Right lung (tissue), 10 donors: ENCODE measurements at places on chromosomes 3 and 15.

- no peak for DNase-seq
These were observed 75.1 kb downstream of the VGLL4 start for GRCh38 chr3:11568503-11569155.

- peak; percentile 32 for DNase-seq
These were observed 58.6 kb upstream of the SLITRK3 start for GRCh38 chr3:165254812-165255211.

DNA sequence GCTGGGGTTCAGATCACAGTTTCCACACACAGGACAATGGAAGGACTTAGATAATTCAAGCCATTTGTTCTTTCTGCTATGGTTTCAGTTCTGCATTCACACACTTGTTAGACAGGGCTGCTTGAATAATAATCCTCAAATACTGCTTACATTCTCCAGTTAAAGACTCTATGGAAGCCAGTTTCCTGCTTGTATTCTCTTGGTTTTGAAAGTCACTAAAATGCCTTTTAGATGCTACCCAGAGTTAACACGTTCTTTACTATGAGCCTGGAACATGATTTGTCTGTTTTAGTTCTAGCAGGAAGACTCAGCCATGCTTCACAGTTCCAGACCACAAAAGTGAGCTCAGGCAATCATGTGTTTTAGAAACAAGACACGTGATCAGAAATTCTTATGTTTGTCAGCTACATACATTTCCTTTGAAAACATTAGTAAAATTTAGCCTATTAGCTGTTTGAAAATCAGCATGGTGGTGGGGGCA lies 152.4 kb downstream of the LEKR1 start:
- no peak for DNase-seq

GRCh38 chr3:71149959-71150954 lies 433.3 kb downstream of the FOXP1 start:
- no peak for DNase-seq

- no peak for DNase-seq
These were observed 1.2 kb upstream of the CSPG5 start for GRCh38 chr3:47579875-47580274.

- DNase-seq, result no peak
These were observed 370.2 kb downstream of the EPHB1 start for GRCh38 chr3:135165260-135165659.

DNA sequence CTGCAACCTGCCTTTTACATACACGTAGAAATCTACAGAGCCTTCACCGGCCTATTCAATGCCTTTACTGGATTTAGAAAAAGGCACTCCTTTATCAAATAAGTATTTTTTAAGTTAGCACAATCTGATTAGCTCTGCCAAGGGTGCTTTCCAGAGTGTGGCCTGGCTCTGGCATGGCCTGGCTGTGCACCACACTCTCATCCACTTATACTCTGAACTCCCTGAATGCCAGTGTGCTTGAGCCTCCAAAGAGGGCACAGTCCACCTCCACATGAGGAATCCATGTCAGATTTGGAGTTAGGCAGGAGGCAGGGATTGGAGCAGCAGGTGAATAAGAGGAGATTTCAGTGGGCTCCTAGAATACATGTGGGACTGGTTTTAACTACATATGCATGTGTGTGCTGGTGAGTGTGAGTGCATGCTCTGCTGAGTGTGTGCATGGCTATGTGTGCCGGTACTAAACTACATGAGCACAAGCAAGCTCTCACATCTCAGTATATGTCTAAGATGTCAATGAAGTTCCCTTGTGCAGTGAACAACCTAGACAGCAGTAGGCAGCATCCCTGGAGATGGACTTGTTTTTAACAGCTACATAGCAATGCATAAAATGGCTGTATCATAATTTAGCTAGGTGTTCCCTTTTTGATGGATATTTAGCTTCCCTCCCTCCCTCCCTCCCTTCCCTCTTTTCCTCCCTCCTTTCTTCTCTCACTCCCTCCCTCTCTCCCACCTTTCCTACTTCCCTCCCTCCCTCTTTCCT lies 17.8 kb upstream of the ZFAND6 start:
- no peak for DNase-seq

GRCh38 chr15:59622289-59622688 lies 10.7 kb downstream of the GCNT3 start:
- DNase-seq, result no peak

- no peak for DNase-seq
These were observed 95.0 kb upstream of the LIMD1 start for GRCh38 chr3:45499529-45499928.

DNA sequence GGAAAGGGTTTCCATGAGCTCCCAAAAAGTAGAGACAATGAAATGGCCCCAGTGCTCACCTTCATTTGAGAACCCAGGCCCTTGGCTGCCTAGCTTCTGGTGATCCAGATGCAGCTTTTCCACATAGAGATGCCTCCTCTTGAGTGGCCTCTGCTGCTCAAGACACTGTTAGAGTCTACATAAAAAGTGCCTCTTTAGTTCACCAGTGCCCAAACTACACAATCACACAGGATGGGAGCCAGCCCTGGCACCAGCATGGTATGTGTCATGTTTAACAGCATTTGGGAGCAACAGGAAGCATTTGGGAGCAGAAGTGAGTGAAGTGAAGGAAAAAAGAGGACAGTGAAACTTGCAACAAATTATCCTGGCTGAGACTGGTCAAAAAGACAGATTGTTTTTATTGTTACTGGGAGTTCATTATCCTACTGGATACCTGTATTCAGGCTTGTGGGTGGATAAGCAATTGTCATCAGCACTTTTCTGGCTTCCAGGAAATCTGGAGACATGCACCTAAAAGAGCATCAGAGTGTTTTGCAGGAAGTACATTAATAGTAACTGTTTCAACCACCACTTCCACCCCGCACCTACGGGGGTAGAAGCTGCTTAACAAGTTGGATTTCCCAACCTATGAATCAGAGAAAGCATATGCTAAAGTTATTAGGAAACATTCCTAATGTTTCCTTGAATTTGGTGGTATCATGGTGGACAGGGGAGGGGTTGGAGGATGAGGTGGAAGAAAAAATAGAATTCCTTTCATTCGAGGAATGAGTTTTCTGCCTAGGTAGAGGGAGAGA lies 416.2 kb downstream of the IGSF11 start:
- DNase-seq, result no peak

GRCh38 chr3:129123314-129124060 lies 1.9 kb upstream of the RAB43 start:
- DNase-seq, result no peak

GRCh38 chr15:65939901-65940617 lies 70.8 kb downstream of the RAB11A start:
- no peak for DNase-seq

DNA sequence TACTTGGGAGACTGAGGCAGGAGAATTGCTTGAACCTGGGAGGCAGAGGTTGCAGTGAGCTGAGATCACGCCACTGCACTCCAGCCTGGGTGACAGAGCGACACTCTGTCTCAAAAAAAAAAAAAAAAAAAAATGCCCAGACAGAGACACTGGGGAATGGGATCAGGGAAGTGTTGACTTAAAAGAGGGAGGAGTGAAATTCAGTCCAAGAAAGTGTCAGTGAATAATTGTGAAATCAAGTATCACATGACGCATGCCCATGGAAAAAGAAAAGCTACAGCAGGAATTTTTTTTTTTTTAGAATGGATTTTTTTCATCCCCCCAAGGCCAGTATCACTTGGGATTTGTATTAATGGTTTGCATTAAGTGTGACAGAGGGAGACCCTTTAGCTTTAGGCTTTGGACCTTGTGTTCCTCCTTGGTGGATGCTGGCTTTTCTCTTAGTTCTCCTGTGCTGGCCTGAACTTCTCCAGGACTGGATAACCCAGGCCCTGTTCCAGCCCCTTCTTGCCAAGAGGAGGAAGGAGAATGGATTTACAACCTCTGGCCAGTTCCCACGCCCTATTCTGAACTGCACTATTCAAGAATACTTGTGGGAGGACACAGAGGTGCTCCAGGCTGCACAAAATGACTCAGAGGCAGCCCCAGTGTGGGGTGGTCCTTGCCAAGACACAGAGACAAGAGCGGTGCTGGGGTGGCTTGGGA lies 36.7 kb upstream of the ZNF774 start:
- peak; percentile 55 for DNase-seq

DNA sequence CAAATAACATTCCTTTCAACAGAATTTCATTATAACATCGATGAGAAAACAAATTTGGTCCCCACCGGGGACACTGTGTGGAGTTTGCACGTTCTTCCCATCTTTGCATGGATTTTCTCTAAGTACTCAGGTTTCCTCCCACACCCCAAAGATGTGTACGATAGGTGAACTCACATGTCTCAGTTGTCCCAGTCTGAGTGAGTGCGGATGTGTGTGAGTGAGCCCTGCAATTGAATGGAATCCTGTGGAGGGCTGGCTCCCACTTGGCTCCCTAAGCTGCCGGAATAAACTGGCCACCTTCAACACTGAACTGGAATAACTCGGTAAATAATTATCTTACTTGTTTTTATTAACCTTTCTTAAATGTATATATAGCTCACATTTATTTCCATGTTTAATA lies 77.0 kb downstream of the TRANK1 start:
- no peak for DNase-seq

DNA sequence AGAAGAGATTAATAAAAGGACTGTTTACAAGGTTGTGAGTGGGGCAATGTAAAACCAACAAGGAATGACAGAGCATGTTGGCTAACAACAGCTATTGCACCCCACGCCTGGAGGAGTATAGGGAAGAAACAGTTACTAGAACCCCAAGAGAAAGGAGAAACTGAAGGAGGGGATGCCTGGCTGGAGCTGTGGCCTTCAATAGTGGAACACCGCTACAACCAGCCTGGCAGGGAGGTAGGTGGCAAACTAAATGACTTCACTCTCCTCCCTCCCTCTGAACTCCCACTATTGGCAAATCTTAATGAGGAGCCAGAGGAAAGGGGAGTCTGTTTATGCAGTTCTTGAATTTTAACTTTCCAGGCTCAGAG lies 7.2 kb upstream of the CD47 start:
- DNase-seq, result no peak

GRCh38 chr3:193343726-193344222 lies 34.8 kb downstream of the ATP13A5 start:
- DNase-seq, result no peak

GRCh38 chr15:98724048-98724447 lies 75.7 kb downstream of the IGF1R start:
- no peak for DNase-seq

DNA sequence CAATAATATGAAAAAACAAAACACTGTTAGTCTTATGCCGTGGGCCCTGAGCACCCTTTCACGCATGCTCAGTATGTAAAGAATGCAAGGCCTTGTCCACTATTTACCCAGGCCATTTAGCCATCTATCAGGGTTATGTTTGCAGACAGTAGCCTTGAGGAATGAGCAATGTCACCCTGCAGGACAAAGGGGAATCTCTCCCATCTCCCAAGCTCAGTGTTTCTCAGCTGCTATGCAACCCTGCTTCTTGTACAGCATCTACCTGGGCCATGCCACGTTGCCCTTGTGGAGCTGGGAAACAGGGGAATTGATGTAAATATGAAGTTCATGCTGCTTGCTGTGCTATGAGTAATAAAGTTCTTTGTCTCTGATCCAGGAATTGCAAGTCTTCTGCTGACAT lies 51.5 kb upstream of the SLCO2A1 start:
- no peak for DNase-seq

- no peak for DNase-seq
These were observed 27.3 kb downstream of the DUSP7 start for GRCh38 chr3:52029053-52029452.

DNA sequence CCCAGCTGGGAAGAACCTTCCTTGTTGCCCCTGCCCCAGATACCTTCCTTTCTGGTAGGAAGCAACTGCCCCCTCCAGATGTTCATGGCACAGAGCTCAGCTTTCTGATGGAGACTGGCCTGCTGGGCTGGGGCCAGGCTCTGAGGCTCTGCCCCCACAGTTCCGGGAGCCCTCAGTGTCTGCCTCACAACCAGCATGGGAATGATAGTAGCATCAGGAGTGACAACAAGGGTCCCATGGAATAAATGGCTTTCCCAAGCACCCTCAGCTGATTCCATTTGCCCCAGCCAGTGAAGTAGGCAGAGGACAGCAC lies 65.6 kb upstream of the IQSEC1 start:
- DNase-seq, result no peak

DNA sequence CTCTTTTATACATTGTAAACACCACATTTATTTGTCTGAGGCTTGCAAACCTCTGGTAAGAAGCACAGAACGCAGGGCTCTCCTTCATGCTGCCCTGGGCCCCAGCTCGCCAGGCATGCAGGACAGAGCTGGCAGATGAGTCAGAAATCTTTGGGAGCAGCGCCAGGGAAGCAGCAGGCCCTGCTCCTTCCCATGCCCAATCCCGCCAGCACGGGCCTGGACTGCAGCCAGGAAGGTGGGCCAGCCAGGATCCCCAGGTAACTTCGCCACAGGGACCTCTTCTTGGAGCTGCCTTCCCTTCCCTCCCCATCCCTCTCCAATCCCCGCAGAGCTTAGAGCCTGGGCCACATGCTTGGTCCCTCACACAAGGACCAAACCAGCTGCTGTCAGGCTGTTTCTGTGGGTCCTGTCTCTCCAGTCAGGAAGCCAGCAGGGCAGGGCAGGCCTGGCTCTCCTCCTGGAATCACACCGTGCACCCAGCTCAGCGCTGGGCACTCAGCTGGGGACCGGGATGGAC lies 8.8 kb downstream of the STOML1 start:
- DNase-seq, result no peak

- no peak for DNase-seq
These were observed 22.7 kb upstream of the ZNF639 start for GRCh38 chr3:179299999-179300613.

GRCh38 chr15:100222349-100222715 lies 119.4 kb downstream of the ADAMTS17 start:
- no peak for DNase-seq

GRCh38 chr3:14885307-14885706 lies 62.1 kb upstream of the NR2C2 start:
- DNase-seq, result no peak

DNA sequence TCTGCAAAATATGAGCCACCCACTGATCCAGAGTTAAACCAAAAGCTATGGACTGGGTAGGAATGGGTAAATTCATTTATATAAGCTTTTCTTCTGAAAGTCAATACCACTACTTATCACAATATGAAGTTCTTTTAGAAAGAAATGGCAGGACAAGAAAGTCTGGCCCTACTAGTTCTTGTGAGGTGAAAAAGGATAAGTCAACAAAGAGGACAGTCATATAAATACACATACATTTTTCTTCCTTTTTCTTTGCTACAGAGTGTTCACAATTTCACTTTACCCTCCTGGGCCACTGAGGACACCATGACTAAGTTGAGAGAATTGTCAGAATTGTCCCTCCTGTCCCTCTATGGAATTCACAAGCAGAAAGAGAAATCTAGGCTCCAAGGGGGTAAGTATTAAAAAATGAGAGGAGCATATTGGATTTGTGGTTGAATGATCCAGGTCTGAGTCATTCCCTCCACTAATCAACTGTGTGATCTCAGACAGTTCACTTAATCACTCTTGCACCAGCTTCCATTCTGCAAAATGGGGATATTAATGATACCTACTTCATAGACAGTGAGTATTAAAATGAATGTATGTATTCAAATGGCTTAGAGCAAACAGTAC lies 27.6 kb downstream of the ACP3 start:
- no peak for DNase-seq

GRCh38 chr3:41348401-41348800 lies 149.1 kb downstream of the CTNNB1 start:
- DNase-seq, result no peak
